ENCODE measurements at places on chromosomes 16 and 17.

DNA sequence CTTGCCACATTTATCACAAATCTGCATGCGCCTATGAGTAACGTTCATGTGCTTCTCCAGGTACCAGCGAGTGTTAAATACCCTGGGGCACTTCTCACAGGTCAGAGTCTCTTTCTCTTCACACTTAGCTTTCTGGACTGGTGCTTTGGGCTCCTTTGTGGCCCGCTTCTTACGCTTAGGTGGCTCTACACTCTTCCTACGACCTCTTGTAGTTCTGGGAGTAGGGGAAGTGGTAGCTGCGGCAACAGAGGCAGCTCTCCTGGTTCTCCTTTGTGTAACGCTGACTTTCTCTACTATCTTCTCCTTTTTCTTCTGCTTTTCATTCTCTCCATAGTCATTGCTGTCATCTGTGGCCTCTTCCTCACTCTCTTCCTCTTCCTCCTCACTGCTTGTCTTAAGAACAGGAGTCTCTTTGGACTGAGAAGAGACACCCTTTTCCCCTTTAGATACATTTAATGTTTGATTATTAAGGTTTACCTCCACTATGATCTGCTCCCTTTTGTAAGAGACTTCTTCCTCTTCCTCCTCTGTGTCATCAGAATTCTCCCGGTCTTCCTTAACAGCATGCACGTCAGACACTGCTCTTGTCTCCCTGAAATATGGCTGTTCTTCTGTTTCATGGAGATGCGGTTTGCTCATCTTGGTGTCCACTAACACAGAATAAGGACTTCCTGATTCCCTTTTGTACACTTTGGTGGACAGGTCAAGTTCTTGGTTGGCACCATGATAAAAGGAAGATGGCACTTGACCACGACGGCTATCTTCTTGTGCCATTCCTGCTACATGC, 45.0 kb downstream of the ZNF652 start:
- no peak for DNase-seq

GRCh38 chr17:40361925-40362695, 2.4 kb downstream of the GJD3 start:
- DNase-seq: no peak

- no peak for DNase-seq
Observed at GRCh38 chr17:9116861-9117568, 95.7 kb downstream of the NTN1 start.

GRCh38 chr17:27868565-27868964, 24.6 kb downstream of the LYRM9 start:
- DNase-seq: no peak

DNA sequence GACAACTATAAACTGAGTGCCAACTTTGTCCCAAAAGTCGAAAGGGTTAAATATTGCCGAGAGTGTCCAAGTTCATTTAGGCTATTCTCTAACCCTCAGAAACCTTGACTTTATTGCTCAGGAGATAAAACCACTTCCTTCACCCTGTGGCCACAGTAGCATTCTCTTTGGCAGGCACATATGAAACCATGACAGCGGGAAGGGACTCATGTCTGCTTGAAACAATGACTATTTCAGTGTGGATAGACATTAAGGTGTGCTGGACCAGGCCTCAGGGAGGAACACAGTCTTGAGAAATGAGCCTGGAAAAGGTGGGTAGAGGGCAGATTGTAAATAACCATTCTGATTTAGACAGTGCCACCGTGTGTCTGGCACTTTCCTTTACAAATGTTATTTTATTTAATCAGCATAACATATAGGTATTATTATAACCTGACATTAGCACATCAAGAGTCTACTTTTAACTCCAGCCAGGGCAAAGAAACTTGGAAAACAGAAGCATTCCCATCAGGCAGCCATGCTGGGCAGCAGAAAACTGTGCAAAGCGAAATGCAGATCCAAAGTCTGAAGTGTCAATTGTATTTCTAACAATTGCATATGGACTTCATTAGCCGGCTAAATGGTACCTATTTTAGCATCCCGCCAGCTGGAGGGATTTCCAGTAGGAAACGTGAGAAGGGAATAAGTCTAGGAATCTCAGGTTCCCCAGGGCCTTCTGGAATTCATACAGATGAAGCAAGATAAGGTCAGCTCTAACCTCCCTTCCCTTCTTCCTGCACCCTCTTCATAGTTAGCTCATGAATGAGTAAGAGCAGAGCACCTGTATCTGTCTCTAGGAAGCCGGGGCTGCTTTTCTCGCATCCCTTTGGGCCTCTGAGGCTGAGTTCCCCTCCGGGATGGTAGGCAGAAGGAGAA, 212.8 kb upstream of the ELAC2 start:
- DNase-seq: no peak
